Stimulated activated CD8-positive, alpha-beta memory T cell treated with anti-CD3 and anti-CD28 coated beads, Interleukin-4, amount 100 ng/mL, for 48 hours (primary cell): ENCODE measurements at places on chromosomes 6 and 20.

- no peak for DNase-seq
These were observed 308.9 kb upstream of the MMS22L start for GRCh38 chr6:97591955-97592354.

DNA sequence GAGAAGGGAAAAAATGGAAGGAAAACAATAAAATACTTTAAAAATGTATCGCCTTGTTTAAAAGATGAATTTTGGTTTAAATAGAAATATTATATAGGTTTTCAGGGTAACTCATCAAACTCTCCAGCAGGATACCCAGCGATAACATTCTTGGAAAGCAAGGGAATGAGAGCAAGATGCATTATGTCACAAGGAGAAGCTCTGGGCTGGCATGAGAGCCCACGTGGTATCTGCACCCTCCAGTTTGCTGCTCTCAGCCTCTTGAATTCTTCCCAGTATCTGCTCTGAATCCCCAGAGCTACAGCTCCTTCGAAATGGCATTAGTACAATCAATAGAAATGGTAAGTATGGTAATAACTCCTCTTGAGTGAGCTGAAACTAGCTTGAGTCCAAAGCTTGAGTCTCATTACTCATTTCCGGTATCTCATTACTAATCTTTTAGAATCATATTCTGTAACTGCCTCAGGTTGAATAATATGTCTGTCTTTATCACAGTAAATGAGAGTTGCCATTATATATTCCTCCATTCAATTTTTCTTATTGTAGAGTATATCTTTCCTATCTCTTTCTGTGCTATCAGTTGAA, 4.9 kb upstream of the TMEM242 start:
- no peak for DNase-seq

GRCh38 chr20:53191957-53192356, 219.8 kb downstream of the TSHZ2 start:
- DNase-seq = no peak

DNA sequence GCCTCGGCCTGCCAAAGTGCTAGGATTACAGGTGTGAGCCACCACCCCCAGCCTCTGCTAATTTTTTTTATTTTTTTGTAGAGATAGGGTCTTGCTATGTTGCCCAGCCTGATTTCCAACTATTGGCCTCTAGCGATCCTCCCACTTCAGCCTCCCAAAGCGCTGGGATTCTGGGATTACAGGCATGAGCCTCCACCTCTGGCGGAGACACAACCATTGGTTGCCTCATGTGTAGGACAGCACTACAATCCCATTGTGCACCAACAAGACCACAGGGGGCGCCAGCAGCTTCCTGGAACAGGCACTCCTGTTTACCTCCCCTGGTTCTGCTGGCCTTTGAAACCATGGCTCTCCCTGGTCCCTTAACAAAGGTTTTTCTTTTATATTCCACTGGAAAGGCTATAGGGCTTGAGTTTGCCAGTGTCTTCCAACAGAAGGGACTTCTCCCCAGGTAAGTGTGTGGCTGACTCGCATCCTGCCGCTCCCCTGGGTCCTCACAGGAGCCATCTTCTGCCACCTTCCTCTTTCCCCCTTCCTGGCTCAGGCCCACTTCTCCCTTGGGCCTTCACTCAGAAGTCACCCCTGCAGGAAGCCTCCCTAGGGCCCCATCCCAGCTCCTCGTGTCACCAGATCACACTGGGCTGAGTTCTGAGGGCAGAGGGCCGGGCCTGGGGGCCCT, 39.2 kb upstream of the TLDC2 start:
- peak; percentile 87 for DNase-seq

DNA sequence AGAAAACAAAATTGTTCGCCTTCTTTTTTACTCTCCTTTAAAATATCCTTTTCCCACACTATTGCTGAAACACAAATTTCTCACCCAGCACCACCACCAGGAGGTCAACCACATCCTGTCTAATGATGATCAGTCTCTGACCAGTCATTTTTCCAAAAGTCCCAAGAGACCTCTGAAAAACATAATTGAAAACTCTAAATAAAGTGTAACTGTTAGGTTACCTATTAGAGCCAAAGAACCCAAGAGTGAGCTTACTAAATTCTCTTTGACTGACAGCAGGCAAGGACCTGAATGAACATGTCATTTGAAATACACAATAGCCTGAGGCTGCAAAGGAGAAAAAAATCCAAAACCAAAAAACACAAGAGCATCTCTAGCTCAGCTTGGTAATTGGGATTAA, 735.4 kb downstream of the CBLN4 start:
- no peak for DNase-seq

GRCh38 chr6:16698162-16698533, 63.1 kb downstream of the ATXN1 start:
- no peak for DNase-seq

DNA sequence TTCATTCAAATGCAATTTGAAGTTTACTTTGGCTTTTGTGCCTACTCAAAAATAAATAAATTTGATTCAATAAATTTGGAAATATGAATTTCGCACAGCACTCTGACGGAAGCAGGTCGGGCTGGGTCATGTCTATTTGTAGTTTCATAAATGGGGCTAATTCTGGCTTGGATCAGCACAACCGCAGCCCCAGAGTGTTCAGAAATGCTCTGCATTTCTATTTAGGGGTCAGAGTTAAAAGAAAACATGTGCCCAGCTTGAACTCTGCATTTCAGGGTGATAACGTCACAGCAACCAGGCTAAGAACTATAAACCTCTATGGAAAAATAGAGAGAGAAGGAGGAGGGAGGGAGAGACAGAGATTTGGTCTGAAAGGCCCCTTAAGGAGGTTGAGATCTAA, 480.9 kb upstream of the NOX3 start:
- no peak for DNase-seq

DNA sequence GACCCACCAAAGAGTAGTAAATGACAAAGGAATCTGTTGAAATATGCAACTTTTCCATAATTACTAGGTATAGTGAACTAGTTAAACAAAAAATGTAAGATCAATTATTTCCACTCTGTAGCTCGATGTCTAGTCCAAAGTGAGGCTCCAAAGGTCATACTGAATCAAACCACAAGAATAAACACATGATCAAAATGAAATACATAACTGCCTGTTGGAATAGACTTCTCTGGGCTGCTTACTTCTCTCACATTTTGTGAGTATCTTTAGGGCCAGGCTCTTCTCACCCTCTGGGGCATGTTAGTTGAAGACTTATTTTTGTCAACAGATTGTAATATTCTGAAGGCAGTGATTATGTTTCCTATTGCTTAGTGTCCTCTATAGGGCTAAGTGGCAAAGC, 103.7 kb upstream of the TMEM170B start:
- DNase-seq = no peak

- no peak for DNase-seq
These were observed 110.3 kb upstream of the GGTLC1 start for GRCh38 chr20:24098886-24099285.
